ENCODE measurements at places on chromosomes 13 and 19. TPM values are rescaled to one million over a fixed set of nuclear protein-coding genes. Genes with fewer than 3 reads are reported as not detected.

The SULT2A1 gene
- not detected for total RNA-seq

The CYP4F22 gene
- not detected for total RNA-seq

The PROZ gene
- not detected for total RNA-seq

The ATP4A gene
- not detected for total RNA-seq

The ZNF382 gene
- total RNA-seq, result 10.9 TPM

The ACER1 gene
- total RNA-seq, result not detected

The MISP3 gene
- total RNA-seq, result 0.43 TPM

The CCNA1 gene
- 0.43 TPM for total RNA-seq

The AP3D1 gene
- 322 TPM for total RNA-seq

The ZNF567 gene
- 5.9 TPM for total RNA-seq

The PGLYRP2 gene
- total RNA-seq, result not detected

The TMEM145 gene
- total RNA-seq, result not detected

The CEACAM16 gene
- not detected for total RNA-seq

The NRTN gene
- not detected for total RNA-seq

The DPRX gene
- total RNA-seq, result not detected

The SIGLECL1 gene
- total RNA-seq, result not detected

The HS6ST3 gene
- not detected for total RNA-seq

The CNFN gene
- total RNA-seq, result not detected

The KLHL26 gene
- 7.4 TPM for total RNA-seq

The SLITRK6 gene
- not detected for total RNA-seq

The COL4A1 gene
- total RNA-seq, result 1,114 TPM

The ZNF554 gene
- total RNA-seq, result 3.1 TPM

The SLC6A16 gene
- under 0.01 TPM for total RNA-seq

The CBY2 gene
- not detected for total RNA-seq

The CCDC70 gene
- total RNA-seq, result not detected

The PSPN gene
- 0.43 TPM for total RNA-seq

The ZIM2 gene
- total RNA-seq, result not detected

The GPC5 gene
- 0.14 TPM for total RNA-seq

The IL11 gene
- total RNA-seq, result 15.1 TPM

The SIGLEC8 gene
- not detected for total RNA-seq

The SYDE1 gene
- 26.5 TPM for total RNA-seq

The PLIN4 gene
- under 0.01 TPM for total RNA-seq

The TEX29 gene
- total RNA-seq, result not detected

The AMER2 gene
- not detected for total RNA-seq

The NLRP4 gene
- under 0.01 TPM for total RNA-seq

All from placental pericyte (primary cell).